Stimulated activated CD4-positive, alpha-beta T cell treated with anti-CD3 and anti-CD28 coated beads, Interleukin-2, amount 100 ng/mL, for 24 hours (primary cell): ENCODE measurements at places on chromosomes 4 and X.

GRCh38 chr4:71470524-71470923 lies 131.7 kb downstream of the SLC4A4 start:
- DNase-seq: no peak

GRCh38 chr4:3098346-3098745 lies 23.9 kb downstream of the HTT start:
- DNase-seq: no peak

DNA sequence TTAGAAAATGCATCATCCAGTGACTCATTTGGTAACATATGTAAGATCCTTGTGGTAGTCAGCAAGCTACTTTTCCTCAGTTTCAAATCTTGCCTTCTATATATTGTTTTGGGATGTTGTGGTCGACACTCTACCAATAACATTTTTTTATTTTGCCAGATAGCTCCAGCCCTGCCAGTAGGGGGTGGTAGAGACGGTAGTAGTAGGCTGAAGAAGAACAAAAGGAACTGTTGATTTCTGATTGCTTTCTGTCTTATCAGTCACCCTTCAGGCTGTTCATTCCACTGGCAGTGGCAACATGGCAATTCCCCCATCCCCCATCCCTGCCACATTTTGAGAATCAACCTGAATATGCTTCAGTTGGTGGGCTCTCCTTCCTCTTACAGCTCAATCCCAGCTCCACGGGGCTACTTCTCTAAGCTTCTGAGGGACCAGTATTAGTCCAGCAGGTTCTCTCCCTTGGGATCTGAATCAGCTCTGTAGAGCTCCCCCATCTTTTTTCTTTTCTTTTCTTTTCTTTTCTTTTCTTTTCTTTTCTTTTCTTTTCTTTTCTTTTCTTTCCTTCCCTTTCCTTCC lies 171.5 kb upstream of the VEGFC start:
- DNase-seq: no peak

GRCh38 chrX:20393944-20394343 lies 127.2 kb upstream of the RPS6KA3 start:
- no peak for DNase-seq

DNA sequence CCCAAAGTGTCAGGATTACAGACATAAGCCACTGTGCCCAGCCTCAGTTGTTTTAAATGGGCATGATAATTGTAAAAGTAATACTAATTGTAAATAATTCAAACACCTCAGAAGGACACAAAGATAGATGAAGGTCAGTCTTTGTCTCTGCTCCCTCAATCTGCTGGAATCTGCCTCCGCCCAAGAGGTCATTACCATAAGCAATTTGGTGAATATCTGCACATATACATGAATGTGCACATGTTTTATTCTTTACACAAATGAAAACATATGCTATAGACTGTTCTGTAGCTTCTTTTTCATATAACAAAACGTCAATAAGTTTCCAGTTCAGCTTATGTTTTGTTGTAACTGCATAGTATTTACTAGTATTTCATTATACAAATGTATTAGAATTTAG lies 7.0 kb downstream of the STBD1 start:
- DNase-seq: no peak

DNA sequence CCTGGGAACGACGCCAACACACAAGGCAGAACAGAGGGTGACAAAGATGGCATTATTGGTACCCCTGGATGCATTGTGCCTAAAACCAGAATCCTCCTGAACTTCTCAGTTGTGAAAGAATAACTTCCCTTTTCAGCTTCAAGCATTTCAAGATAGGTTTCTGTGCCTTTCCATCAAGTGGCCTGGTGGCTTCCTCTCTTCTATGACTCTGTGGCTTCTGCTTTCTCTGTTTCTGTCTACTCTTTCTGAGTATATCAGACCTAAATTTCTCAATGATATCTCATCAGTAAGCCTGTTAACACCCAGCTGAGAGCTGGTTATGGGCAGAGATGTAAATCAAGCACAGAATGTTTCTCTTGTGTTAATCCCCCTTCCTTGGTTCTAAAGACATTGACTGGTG lies 21.4 kb upstream of the FAM9B start:
- DNase-seq: no peak

DNA sequence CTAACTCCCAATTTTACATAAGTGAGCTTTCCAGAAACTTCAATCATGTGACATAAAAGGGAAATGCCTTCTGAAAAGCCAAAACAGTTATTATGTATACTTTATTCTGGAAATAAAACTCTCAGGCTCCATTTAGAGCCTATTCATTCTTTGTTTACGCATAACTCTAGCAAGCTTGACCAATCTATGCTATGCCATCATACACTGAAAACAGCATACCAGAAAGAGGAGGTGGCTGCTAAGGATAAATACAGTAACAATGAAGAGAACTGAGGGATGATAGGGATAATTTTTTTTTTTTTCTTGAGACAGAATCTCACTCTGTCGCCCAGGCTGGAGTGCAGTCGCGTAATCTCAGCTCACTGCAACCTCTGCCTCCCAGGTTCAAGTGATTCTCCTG lies 24.4 kb downstream of the CDKL2 start:
- DNase-seq: no peak

GRCh38 chr4:11634283-11634682 lies 205.6 kb upstream of the HS3ST1 start:
- no peak for DNase-seq

- DNase-seq: no peak
Observed at GRCh38 chrX:5898463-5898862, 330.2 kb downstream of the NLGN4X start.

DNA sequence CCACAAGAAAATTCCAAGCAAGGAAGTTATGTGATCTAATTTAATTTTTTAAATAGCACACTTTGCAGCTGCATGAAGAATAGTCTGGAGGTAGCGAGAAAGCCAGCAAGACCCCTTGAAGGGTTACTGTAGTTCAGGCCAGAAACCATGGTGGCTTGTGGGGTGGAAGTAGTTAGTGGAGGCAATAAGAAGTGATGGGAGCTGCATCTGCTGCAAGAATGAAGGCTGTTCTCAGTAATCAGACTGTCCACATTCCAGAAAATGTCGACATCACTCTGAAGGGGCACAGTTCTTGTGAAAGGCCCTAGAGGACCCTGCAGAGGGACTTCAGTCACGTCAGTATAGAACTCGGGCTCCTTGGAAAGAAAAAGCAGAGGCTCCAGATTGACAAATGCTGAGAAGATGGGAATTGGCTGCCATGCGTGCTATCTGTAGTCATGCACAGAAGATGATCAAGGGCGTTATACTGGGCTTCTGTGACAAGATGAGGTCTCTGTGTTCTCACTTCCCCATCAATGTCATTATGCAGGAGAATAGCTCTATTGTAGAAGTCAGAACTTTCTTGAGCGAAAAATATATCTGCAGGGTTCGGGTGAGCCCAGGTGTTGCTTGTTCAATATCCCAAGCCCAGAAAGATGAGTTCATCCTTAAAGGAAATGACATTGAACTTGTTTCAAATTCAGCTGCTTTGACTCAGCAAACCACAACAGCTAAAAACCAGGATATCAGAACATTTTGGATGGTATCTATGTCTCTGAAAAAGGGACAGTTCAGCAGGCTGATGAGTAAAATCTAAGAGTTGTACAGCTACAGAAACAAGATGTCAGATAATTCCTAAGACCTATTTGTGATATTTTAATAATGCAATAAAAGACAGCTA lies 254.2 kb downstream of the CBR4 start:
- no peak for DNase-seq

- no peak for DNase-seq
Observed at GRCh38 chrX:77398330-77398954, 48.7 kb upstream of the FGF16 start.

DNA sequence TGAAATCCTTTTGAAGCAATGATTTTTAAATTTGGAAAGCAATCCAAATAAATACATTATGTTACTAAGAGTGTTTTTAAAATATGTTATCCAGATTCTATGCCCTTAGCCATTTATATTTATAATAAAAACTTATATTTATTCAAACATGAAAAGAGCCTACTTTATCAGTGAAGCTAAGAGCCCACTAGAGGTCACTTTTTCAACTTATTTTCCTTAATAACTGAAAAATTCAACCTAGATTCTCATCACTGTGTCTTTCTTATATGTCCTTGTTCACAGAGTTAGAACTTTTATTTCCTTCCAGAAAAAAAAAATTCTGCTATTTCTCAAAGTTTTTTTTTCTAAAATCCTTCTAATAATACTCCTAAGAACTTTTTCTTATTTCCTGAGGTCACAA lies 23.9 kb downstream of the PRDM8 start:
- no peak for DNase-seq
